ENCODE measurements at places on chromosomes 1 and 21.

DNA sequence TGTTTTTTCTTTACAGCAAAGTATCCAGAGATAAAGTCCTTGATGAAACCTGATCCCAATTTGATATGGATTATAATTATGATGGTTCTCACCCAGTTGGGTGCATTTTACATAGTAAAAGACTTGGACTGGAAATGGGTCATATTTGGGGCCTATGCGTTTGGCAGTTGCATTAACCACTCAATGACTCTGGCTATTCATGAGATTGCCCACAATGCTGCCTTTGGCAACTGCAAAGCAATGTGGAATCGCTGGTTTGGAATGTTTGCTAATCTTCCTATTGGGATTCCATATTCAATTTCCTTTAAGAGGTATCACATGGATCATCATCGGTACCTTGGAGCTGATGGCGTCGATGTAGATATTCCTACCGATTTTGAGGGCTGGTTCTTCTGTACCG is 6.5 kb downstream of the DEGS1 start:
- no peak for DNase-seq

DNA sequence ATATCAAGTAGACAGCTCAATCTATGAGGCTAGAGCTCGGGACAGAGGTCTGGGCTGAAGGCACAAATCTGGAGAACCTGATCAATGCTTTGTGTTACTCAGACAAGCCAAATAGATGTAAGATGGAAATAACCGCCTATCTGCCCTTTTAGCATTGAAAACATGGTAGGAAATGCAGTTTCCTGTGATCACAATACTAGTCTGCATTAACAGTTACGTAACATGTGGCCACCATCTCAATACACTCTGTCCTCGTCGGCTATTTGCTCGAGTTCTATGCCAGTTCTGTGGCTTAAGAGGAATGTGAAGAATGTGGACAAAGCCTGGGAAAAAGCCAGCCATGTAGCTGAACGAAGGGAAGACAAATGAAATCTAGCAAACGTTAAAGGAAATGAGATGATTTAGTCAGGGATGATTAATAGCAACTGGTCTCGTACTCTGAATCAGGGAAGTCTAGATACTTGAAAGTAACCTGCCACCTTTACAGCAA is 73.3 kb downstream of the HSF2BP start:
- DNase-seq, result peak; percentile 99

GRCh38 chr1:52551507-52552235 is 1.2 kb downstream of the TUT4 start:
- peak; percentile 21 for DNase-seq

GRCh38 chr1:64754173-64754572 is 9.3 kb downstream of the RAVER2 start:
- DNase-seq, result no peak

GRCh38 chr21:29481641-29482040 is 182.9 kb downstream of the BACH1 start:
- DNase-seq, result no peak

DNA sequence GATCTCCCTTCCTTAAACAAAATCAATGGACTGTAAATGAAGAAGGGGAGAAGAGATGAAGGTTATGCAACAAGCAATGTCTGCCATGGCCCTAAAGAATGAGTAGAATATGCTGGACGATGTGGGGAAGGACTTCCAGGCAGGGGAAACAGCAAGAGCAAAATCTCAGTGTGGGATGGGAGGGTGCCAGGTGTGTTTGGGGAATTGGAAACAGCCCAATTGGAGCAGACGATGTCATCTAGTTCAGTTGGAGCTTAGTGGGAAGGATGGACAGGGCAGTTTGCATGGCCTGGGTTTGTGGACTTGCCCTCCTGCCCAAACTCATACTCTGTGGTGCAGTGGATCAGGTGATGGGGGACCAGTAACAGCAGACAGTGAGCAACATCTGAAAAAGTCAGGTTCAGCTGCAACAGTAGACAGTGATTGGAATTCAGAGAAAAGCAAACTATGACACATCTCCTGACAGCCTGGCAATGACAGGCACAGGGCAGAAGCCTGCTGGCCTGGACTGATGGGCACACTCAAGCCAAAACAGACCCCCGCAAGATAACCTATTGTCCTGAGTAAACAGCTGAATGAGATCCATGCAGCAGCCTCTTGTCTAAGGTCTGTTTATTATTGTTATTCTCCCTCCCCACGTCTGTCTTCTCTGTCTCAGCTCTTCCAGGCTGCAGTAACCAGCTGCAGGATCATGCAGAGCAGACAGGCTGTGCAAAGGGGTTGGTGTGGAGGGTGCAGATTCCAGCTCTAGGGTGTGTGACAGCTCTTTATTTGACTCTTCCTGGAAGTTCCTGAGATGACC is 50.5 kb upstream of the PRELP start:
- no peak for DNase-seq

DNA sequence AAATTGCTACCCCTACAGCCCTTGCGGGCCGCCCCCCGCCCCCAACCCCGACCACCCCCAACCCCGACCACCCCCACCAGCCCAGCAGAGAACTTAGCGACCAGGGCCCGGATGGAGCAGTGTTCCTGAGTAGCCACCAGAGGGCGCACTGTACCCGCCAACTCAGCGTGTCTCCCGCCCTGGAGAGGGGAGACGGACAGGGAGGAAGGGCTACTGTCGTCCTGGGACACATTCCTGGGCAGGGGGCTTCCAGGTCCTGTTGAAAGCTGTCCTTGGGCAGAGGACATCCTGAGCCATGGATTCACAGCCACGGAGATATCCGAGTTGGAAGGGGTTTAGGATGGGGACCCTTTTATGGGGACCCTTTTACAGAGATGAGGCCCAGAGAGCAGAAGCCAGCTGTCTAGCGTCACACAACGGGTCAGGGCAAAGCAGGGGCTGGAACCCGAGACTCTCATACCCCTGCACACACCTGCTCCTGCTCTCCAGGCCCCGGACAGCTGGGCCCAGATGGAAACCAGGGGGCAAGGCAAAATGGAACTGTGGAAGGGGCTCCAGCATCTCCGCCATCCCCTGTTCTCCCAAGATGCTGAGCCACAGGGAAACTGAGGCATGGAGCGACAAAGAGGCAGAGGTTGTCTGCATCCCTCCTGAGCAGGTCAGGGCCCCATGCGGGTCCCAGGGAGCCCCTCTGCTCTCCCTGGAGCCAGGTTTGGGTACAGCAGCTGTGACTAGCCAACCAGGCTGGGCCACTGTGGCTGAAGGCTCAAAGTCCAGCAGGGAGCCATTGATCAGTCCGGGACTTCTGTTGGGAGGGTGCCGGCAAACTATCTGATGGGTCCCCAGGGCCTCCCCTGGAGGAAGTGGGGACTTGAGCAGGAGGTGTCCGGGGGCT is 25.0 kb upstream of the LAPTM5 start:
- DNase-seq, result peak; percentile 29

GRCh38 chr1:10632691-10633090 is 157.9 kb downstream of the PEX14 start:
- DNase-seq, result no peak

DNA sequence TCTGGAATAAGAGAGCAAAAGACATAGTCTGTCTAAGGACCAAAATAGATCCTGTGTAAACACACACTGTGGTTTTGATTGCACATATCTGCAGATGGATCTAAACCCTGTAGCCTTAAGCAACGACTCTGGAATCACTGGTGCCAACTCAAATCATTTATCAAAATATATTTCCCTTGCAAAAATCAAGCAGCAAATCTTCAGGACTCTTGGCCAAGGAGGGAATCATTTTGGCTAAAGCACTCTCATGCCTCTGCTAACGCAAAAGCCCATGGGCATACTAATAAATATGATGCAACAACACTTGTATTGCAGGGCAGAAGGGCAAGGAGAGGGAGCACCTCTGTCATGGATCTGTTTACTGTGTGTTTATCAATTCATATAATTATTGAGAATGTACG is 155.4 kb upstream of the DUSP10 start:
- DNase-seq, result no peak

DNA sequence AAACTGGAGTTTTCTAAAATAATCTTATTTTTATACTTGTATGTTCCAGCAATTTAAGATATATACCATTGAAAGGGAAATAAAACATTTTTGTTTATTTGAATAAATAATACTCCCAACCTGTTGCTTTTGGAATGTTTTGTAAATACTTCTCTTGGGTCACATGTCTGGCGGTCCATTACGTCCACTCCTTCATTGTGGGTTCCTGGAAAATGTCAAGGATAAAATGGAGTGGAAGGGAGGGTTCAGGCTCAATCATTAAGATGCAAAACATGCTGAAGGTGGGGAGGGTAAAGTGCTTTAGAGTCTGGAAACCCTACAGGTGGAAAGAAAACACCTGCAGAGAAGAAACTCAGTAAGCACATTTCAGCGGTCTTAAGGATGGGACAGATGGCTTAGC is 34.2 kb upstream of the FAM3B start:
- no peak for DNase-seq

GRCh38 chr1:178686407-178686806 is 38.6 kb upstream of the RALGPS2 start:
- DNase-seq, result no peak

Data from Caki2 (cell line).